ENCODE measurements at places on chromosomes 1 and 21.

DNA sequence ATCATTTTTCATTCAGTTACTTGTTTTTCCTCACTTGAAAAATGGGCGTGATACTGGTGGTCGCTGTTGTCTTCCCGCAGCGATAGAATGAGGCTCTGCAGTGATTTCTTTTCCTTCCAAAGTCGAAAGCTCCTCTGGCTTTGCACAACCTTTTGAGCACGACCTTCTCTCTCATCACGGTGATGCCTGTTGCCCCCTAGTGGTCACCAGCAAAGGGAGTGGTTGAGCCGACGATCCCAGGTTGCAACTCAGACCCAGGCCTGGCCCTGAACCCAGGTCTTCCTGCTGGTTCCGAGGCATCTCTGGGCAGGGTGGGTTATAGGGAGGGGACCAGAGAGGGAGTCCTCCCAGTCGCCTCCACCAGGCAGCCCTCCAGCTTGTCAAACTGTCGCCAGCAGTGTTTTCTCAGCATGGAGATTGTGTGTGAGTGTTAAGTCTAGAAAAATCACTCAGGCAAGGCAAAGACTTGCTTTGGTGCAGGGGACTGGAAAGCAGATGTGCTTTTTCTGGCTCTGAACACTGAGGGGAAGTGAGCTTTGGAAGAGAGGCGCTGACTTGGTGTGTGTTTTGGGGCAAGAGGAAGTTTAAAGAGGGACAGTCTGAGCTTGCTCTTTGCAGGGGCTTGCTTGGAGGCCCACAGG, 285.3 kb downstream of the CAMTA1 start:
- DNase-seq: peak; percentile 63

GRCh38 chr1:57138432-57139078, 172.7 kb upstream of the C8B start:
- no peak for DNase-seq

DNA sequence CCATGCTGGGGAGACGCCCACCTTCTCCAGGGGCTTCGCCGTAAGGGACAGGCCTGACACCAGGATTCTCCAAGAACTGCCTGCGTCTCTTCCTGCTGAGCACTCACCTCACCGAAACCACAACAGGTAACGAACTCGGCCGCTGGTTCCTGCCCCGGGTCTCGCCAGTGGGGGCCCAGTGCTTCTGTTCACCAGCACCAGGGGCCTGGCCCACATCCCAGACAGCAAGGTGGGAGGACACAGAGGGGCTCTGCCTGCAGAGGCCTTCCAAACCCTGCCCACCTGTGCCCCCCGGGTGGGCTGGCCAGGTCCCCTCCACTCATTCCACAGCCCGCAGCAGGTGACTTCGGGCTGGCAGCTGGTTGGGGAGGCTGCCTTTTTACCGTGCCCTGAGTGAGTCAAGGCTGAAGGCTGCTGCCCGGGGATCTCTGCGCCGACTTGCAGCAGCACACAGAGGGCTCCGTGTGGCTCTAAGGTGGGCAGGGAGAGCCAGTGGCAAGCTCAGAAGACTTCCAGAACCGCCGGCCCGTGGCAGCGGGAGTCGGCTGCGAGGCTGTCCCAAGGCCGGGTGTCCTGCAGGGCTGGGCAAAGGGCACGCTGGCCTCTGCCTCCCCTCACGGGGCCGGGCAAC, 14.7 kb upstream of the COL18A1 start:
- no peak for DNase-seq

- no peak for DNase-seq
These were observed 12.7 kb upstream of the DYNLT5 start for GRCh38 chr1:66739401-66740157.

GRCh38 chr1:109777980-109778625, 14.4 kb upstream of the EPS8L3 start:
- no peak for DNase-seq

DNA sequence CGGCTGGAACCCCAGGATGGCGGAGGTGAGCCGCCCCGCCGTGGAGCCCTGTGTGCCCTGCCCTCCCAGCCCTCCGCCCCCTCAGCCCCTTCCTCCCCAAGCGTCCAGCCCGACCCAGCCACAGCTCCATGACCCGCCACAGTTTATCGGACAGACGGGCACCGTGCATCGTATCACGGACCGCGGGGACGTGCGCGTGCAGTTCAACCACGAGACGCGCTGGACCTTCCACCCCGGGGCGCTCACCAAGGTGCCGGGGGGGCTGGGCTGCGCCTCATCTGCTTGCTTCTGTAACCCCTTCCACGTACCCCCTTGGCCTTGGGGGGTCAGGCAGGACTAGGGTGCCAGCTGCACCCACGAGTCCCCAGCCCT, 6.6 kb upstream of the MMP23B start:
- no peak for DNase-seq

DNA sequence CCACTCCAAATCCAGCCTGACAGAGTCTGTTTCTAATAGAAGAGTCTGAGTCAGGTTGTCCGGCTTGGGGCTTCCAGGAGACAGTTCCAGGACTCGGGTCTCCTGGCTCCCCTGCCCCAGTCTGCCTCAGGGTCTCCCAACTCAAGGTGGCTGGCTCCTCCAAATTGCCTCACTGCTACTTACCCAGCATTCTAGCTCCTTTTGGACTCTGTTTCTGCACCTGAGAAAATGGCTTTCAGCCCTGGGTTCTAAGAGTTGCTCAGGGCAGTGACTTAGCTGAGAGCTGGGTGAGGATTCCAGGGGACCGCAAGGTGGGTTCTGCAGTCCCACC, 5.5 kb upstream of the IGFN1 start:
- no peak for DNase-seq

GRCh38 chr1:35030338-35030737, 1.4 kb downstream of the ZMYM6 start:
- no peak for DNase-seq

DNA sequence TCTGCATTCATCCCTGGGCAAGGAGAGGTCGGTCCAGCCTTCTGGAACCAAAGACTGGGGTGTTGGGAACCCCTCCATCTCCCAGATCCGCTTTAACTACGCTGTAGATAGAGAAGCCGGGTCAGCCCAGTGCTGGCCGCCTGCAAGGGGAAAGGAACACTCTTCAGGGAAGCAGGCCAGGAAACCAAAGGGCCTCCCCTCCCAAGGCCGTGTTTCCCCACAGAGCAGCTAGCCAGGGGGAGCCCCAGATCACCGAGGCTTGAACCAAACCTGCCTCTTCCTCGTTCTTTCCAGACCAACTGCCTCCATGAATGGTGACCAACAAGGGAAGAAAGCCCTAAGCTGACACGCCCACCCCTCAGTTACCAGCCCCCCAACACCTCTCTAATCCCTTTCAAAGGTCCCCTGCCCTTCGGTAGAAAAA, 1.2 kb upstream of the CHD5 start:
- DNase-seq: no peak

GRCh38 chr1:221497046-221497445, 244.8 kb downstream of the DUSP10 start:
- no peak for DNase-seq

DNA sequence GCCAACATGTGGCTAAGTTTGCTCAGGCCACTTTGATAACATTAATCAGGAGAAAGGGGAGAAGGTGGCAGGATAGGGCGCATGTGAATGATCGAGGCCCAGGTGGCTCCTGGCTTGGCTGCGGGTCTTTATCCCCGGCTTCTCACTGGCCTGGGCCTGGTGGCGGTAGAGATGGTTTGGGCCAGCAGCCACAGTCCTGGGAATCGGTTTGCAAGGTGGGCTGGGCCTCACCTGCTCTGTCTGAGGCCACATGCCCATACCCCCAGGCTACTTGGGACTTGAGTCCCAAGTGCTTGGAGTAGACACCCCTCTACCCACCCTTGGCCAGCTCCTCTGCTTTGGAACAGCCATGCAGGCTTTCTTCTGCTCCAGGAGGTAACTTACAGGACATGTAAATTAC, 49.7 kb upstream of the DISP3 start:
- no peak for DNase-seq

DNA sequence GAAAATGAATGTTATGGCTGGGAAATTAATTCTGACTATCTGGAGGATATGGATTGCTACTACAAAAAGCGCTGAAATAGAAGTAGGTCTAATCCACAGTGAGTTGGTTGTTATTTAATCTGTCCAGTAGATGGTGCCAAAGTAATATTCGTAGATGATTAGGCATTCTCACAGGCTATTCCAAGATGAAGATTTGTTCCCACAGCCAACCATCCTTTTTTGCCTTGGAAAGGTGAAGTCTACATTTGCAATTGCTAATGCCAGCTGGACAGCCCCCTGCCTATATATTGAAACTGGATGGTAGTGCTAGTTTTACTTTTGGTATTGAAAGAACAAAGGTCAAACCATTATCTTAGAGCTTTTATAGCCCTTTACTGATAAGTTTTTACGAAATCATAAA, 43.8 kb downstream of the RBM11 start:
- DNase-seq: peak; percentile 41
